ENCODE measurements at places on chromosomes 6 and 20. TPM values are rescaled to one million over a fixed set of nuclear protein-coding genes. Genes with fewer than 3 reads are reported as not detected.

Gene UNC5CL
- polyA plus RNA-seq, result 18.2 TPM

Gene CASS4
- 0.26 TPM for polyA plus RNA-seq

Gene CDH4
- polyA plus RNA-seq, result not detected

Gene PSMB8
- 49.0 TPM for polyA plus RNA-seq

Gene GRM1
- polyA plus RNA-seq, result 0.01 TPM

Gene PHF10
- polyA plus RNA-seq, result 14.7 TPM

Gene SLC17A3
- polyA plus RNA-seq, result 8.3 TPM

Gene AVP
- polyA plus RNA-seq, result 2.5 TPM

Gene SRMS
- polyA plus RNA-seq, result not detected

Gene HS3ST5
- polyA plus RNA-seq, result not detected

Gene SULF2
- polyA plus RNA-seq, result 25.4 TPM

DNA sequence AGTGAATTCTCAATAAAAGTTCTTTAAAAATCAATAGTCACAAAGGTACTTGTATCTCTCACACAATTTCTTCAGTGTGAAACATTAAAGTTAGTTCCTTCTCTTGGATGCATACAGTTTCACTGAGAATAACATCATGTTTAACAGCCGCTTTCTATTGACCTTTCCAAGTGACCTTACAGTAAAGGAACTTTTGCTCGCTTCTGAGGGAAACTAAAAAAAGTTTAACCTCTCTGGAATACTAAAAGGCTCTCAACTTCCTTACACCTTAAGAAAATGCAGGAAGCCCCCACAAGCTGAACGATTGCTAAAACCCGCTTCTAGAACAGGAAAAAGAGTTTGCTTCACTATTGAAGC, 1.3 kb downstream of the RRAGD start:
- DNase-seq, result no peak

GRCh38 chr6:45538641-45539547, 161.2 kb upstream of the SUPT3H start:
- no peak for DNase-seq

- DNase-seq, result no peak
Observed at GRCh38 chr6:105974986-105975385, 111.2 kb upstream of the PRDM1 start.

GRCh38 chr20:47859278-47859677, 74.0 kb upstream of the SULF2 start:
- DNase-seq, result no peak

DNA sequence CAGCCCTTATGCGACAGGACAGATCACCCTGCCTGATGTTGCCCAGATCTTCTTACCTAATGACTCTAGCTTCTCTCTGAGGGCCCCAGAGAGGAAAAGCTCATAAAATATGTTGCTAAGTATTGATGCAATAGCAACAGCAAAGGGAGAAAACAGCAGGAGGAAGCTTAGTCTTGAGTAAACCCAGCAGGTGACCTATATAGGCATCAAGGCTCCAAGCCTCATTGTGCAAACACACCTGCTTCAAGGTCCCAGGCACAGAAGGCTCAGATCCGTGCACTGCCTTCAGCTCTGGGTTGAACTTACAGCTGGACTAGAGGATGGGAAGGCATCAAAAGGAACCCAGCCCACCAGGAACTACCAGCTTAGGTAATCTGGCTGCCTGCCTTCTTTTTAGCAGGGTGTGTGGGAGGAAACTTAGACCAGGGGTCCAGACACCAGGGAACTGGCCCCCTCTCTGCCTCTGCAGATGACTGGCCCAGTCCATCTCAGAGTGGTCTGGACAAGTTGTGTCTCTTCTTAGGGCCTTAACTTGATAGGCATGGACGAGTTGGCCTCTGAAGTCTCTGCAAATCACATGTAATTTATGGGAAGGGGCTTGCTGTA, 34.4 kb downstream of the TGM3 start:
- no peak for DNase-seq

- no peak for DNase-seq
Observed at GRCh38 chr6:85041376-85041775, 277.0 kb upstream of the TBX18 start.

DNA sequence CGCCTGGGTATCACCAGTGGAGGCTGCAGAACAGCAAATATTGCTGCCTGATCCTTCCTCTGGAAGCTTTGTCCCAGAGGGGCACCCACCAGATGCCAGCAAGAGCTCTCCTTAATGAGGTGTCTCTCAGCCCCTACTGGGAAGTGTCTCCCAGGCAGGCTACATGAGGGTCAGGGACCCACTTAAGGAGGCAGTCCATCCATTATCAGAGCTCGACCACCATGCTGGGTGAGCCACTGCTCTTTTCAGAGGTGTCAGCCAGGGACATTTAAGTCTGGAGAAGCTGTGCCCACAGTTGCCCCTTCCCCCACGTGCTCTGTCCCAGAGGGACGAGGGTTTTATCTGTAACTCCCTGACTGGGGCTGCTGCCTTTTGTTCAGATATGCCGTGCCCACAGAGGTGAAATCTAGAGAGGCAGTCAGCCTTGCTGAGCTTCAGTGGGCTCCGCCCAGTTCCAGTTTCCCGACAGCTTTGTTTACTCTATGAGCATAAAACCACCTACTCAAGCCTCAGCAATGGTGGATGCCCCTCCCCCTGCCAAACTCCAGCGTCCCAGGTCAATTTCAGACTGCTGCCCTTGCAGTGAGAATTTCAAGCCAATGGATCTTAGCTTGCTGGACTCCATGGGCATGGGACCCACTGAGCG, 25.9 kb upstream of the AIG1 start:
- DNase-seq, result no peak

- no peak for DNase-seq
Observed at GRCh38 chr20:50193199-50193835, 2.7 kb downstream of the CEBPB start.

GRCh38 chr6:55825402-55826051, 49.9 kb downstream of the BMP5 start:
- no peak for DNase-seq

GRCh38 chr20:37990571-37991151, 42.6 kb downstream of the TTI1 start:
- DNase-seq, result no peak

DNA sequence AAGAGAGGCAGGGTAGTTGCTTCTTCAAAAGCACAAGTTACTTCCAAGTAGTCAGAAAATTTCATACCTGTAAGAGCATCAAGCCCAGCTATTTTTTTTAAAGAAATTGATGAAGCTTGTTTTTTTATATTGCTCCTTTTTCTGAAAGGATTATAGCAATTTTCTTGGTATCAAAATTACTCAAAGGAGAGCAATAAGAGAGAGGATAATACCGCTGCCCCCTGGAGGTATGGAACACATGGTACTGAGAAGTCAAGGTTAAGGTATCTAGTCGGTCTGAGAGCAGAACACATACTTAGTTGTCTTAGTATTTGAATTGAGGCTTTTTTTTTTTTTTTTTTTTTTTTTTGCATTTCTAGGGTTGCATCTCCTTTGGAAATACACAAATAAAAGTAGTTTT, 59.4 kb downstream of the ADGRF5 start:
- no peak for DNase-seq

GRCh38 chr6:119672725-119673124, 323.2 kb upstream of the MAN1A1 start:
- no peak for DNase-seq

DNA sequence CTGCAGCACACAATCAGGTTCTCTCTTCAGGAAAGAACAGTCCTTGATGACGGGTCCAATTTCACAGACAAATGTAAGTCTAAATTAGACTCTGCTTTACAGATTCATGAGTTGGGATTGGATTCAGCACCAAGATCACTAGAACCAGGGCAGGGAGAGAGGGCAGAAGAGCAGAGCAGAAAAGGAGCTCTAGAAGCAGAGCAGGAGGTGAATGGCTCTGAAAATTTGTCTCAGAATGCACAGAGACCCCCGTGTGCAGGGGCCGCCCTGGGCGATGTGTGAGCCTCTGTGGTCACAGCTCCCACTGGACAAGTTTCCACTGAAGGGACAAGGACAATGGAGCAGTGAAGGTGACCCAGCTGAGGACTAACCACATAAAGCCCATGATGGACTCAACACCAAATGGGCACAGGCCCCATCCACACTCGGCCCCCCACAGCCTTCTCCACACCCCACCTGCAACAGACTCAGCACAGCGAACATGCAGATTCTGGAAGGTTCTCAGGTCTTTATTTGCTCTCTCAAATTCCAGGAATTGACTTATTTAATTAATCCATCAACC, 3.5 kb downstream of the HLA-B start:
- DNase-seq, result no peak

DNA sequence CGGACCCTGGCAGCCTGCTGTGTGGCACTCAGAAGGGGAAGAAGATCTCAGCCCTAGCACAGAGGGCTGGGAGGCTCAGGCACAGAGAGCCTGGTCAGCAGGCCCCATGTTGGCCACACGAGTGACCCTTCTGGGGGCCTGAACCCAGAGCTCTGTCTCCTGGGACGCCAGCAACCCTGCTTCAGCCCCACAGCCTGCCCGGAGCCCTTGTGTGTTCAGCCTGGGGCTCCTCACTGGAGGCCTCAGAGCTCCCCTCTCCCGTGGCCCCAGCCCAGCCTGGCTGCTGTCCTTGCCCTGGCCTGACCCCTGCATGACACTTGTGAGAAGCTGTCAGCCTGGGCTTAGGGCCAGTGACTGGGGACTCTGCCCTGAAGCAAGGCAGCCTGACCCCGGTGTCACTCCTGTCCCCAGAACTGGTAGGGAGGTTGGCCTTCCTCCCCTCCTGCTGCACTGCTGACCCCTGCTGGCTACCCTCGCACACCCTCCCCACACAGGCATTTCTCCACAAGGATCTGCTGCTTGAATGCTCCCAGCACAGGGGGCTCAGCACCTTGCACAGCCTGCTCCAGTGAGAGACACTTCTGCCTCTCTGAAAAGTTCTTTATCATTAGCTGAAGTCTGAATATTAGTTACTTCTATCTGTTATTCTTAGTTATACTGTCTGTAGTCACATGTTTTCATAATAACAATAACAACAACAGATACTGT, 15.4 kb upstream of the IP6K3 start:
- DNase-seq, result peak; percentile 80

GRCh38 chr6:55868771-55869479, 6.5 kb downstream of the BMP5 start:
- DNase-seq, result no peak

- no peak for DNase-seq
Observed at GRCh38 chr6:136446145-136446544, 104.1 kb downstream of the MAP7 start.

DNA sequence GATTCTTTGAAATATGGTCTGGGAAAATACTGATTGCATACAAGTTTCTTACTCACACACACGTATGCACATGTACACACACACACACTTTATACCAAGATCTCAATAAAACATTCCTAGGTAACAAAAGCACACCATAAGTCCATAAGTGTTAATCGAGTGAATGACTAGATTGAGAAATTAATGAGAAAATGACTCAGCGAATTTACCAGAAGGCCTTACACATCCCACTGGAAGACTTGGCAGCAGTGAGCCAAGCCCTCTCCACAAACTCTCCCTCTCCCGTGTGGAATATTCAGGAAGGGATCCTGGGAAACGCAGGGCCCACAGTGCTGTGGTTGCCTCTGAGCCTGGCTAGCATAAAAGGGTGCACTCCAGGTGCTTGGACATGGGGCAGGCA, 227.2 kb downstream of the LY86 start:
- no peak for DNase-seq

- no peak for DNase-seq
Observed at GRCh38 chr20:37590938-37591490, 63.3 kb upstream of the BLCAP start.

GRCh38 chr20:37927410-37928095, 24.6 kb downstream of the VSTM2L start:
- DNase-seq, result no peak
